GM23338 (cell line): ENCODE measurements at places on chromosomes 7 and 10. TPM values are rescaled to one million over a fixed set of nuclear protein-coding genes. Genes with fewer than 3 reads are reported as not detected.
A peak's percentile ranks its signal among the peaks of the same experiment; 100 is the strongest.

- DNase-seq, result no peak
Measured at GRCh38 chr10:43596546-43596945, 9.7 kb upstream of the ZNF485 start.

DNA sequence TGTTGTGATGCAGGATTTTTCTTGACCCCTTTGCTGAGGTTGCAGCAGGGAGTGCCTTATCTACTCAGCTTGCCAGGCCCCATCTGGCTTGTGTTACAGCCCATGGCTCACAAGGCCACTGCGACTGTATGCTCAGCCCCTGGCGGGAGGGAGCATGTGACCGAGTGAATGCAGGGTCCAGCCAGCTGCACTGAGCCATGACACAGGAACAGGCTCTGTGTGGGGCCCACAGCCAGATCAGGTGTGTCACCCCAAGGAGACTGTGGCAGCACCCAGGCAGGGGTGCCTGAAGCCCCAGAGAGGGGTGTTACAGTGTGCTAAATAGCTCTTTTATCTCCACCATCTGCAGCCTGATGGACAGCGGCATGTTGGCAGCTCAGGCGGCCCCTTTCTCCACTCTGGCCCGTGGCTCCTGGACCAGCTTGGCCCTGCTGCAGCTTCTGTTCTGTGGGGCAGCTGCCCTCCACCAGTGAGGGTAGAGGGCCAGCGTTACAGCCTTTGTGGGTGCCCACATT lies 2.6 kb upstream of the PCBD1 start:
- no peak for DNase-seq

- peak; percentile 0 for DNase-seq
Measured at GRCh38 chr7:153576096-153576495, 476.1 kb upstream of the DPP6 start.

The UTF1 gene
- 7.7 and 12.2 TPM in 2 replicates for total RNA-seq

GRCh38 chr7:18583305-18583704 lies 87.8 kb downstream of the HDAC9 start:
- no peak for DNase-seq

DNA sequence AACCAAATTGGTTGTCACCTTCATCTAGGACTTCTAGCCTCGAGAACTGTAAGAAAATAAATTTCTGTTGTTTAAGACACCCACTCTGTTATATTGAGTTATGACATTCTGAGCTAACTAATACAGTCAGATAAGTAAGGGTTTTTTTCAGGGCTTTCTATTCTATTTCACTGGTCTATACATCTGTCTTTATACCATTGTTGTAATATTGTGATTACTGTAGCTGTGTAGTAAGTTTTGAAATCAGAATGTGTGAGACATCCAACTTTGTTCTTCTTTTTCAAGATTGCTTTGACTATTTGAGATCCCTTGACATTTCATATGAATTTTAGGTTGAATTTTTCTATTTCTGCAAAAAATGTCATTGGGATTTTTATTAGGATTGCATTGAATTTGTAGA lies 7.5 kb downstream of the IFIT1 start:
- DNase-seq, result no peak

DNA sequence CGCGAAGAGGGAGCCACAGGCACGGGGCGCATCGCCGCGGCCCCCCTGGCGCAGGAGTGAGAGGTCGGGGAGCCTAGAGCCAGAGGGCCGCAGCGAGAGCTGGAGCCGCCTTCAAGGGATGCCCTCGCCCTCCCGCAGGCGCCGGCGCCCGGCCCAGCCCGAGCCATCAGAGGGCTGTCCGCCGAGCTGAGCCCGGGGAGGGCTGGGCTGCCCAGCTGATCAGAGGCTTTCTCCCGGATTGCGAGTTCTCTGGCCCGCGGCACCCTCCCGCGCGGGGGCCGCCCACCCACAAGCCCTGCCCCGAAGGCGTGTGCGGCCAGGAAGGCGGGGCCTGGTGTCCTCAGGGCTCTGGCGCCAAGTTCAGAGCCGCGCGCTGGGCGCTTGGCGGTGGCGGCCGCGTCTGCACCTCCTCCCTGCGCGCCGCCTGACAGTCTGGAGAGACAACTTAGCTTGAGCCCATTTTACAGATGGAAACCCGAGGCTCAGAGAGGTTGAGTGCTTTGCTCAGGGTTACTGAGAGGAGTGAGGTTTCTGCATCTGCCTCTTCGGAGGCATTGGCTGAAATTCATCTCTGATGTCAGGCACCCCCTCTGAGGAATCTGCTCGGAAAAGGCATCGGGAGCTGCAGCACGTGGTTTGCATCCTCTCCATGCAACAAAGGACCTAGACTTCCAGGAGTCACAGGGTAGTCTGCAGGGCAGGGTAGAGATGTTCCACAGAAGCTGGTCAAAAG lies 3.8 kb upstream of the ANTXRL start:
- peak; percentile 59 for DNase-seq

The PRTFDC1 gene
- total RNA-seq, result 5.3 and 7.9 TPM in 2 replicates

DNA sequence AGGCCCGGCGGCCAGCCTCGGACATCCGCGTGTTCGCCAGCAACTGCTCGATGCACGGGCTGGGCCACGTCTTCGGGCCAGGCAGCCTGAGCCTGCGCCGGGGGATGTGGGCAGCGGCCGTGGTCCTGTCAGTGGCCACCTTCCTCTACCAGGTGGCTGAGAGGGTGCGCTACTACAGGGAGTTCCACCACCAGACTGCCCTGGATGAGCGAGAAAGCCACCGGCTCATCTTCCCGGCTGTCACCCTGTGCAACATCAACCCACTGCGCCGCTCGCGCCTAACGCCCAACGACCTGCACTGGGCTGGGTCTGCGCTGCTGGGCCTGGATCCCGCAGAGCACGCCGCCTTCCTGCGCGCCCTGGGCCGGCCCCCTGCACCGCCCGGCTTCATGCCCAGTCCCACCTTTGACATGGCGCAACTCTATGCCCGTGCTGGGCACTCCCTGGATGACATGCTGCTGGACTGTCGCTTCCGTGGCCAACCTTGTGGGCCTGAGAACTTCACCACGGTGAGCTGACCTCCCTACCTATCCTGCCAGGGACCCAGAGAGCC lies 656 bp downstream of the ASIC3 start:
- DNase-seq, result no peak

GRCh38 chr7:27364344-27364758 lies 121.7 kb downstream of the EVX1 start:
- DNase-seq, result no peak
